ENCODE measurements at places on chromosomes 11 and 22. TPM values are rescaled to one million over a fixed set of nuclear protein-coding genes. Genes with fewer than 3 reads are reported as not detected.

HTR3B gene
- total RNA-seq: not detected

ABTB2 gene
- total RNA-seq: 8.9 TPM

OR10A3 gene
- total RNA-seq: not detected

MRGPRF gene
- under 0.01 TPM for total RNA-seq

FJX1 gene
- 19.3 TPM for total RNA-seq

OR51B5 gene
- total RNA-seq: not detected

C11orf68 gene
- total RNA-seq: 14.3 TPM

GTSE1 gene
- total RNA-seq: 25.0 TPM

TECTA gene
- 0.73 TPM for total RNA-seq

Measured in melanocyte of skin (primary cell).